NCI-H187 (cell line): ENCODE measurements at places on chromosomes 4 and X.
A peak's percentile ranks its signal among the peaks of the same experiment; 100 is the strongest.

DNA sequence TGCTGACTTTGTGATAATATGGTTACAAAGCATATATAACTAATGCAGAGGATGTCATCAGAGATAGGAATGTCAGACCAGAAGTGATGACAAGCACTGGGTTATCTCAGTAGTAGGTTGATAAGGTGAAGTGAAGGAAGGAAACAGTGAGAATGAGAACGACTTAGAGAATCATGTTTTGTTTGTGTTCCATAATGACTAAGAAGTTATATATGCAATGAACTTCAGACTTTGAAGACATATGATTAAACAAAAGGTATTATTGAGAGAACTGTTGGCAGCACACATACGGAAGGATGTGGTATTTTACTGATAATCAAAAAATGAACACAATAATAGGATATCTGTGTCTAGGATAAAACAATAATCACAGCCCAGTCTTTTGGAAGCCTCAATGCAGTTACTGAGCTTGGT, 18.3 kb upstream of the HHIP start:
- DNase-seq = no peak

DNA sequence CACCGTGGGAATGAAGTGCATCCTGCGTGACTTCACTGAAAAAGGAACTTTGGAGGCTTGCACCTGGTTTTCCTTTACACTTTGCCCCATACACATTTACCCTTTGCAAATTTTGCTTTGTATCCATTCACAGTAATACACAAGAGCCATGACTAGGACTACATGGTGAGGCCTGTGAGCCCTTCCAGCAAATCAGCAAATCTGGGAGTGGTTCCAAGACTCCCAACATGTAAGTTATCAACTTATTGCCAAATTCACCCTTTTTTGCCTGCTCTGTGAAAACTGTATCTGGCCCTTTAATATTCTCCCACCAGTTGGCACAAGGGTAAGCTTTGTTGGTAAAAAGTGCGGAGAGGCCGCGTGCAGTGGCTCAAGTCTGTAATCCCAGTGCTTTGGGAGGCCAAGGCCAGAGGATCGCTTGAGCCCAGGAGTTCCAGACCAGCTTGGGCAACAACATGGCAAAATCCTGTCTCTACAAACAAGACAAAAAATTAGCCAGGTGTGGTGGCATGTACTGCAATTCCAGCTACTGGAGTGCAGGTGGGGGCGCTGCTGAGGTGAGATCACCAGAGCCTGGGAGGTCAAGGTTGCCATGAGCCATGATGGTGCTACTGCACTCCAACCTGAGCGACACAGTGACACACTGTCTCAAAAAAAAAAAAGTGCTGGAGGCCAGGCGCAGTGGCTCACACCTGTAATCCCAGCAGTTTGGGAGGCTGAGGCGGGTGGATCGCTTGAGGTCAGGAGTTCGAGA, 5.0 kb downstream of the PRMT9 start:
- no peak for DNase-seq

- DNase-seq = no peak
These were observed 1.5 kb upstream of the MSMO1 start for GRCh38 chr4:165325732-165326512.

- DNase-seq = no peak
These were observed 851.6 kb downstream of the CENPC start for GRCh38 chr4:66693694-66694093.

DNA sequence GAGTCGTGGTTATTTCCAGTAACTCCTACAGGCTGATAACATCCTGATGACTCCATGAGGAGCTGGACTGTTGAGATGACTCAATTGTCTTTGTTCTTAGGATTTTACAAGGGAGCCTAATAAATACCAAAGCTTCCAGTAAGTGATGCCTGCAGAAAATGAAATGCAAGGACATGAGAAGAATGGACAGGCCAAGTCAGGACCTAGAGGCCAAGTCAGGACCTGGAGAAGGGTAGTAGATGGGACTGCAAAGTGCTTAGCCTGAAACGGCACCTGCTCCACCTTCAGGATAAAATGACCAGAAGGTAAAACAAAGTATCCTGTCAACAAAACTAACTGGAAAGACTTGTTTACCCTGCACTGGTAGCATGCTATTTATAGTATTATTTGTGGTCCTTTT, 6.4 kb upstream of the SLC10A6 start:
- no peak for DNase-seq

DNA sequence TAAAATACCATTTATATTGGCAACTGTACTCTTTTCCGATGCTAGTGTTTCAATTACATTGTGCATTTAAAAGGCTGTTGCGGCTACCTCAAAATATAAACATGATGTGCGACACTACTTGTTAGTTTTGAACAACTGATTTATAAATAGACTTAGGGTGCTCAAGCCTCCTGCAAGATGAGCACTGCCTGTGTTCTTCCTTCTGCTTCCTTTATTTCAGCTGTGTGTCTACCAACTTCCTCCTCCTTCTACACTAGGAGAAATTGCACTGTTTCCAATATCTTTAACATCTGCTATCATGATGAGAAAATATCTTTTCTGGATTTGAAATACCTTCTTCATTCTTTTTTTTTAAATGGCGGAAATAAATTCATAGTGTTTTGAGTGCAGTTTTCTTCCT, 24.0 kb downstream of the TET2 start:
- no peak for DNase-seq

GRCh38 chr4:27624749-27625148, 764.1 kb downstream of the STIM2 start:
- no peak for DNase-seq

DNA sequence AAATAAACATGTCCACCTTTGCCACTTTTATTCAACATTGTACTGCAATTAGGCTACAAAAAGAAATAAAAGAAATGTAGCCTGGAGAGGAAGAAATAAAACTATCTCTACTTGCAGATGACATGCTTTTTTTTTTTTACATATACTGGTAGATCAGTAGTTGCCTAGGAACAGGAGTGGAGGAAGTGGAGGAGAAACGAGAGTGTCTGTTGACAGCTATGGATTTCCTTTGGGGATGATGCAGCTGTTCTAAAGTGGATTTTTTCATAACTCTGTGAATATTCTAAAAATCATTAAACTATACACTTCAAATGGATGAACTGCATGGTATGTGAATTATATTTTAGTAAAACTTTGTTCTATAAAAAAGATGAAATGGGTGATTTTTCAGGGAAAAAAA, 116.4 kb downstream of the ANAPC4 start:
- no peak for DNase-seq

GRCh38 chrX:97402903-97403302, 519.2 kb downstream of the RPA4 start:
- DNase-seq = no peak

DNA sequence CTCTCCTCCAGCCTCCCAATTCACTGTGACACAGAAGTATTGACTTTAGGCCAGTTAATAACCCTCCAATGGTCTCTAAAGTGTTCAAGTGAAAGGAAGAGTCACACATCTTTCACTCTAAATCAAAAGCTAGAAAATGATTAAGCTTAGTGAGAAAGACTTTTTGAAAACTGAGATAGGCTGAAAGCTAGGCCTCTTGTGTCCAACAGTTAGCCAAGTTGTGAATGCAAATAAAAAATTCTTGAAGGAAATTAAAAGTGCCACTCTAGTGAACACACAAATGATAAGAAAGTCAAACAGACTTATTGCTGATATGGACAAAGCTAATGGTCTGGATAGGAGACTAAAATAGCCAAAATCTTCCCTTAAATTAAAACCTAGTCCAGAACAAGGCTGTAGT, 687.2 kb downstream of the TRIML1 start:
- no peak for DNase-seq

GRCh38 chr4:128974136-128974581, 119.2 kb downstream of the SCLT1 start:
- DNase-seq = no peak

DNA sequence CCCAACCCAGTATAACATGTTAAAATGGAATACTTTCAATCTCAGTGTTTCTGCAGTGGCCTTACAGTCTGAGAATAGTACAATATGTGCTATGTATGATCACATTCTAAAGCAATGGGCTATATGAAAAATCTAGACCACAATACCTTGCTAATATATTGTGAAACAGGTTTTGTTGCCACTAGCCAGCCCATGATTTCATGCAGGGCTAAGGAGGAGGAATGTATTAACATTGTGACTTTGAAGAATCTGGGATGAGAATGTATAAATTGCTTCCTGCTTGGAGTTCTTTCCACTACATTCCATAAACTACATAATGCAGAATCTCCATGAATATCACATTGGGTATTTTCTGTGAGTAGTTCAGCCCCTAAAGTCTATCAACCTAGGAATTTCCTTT, 935.4 kb upstream of the GRIA3 start:
- no peak for DNase-seq

DNA sequence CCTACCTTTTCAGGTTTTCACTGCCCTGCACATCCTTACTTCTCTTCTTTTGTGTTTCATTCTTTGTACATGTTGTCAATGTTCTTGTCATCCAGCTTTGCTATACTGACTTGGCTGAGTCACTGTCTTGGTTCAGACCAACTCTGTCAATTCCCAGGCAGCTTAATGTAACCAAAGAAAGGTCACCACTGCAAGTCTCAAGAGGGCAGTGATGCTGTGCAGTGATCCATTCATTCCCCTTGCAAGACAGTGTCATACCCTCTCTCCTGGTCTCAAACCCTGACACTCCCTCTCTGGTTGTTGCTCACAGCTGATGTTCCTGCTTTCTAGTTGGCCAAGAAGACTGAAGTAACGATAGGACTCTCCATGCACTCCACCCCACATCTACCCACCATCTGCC, 17.5 kb downstream of the RAB39B start:
- no peak for DNase-seq

DNA sequence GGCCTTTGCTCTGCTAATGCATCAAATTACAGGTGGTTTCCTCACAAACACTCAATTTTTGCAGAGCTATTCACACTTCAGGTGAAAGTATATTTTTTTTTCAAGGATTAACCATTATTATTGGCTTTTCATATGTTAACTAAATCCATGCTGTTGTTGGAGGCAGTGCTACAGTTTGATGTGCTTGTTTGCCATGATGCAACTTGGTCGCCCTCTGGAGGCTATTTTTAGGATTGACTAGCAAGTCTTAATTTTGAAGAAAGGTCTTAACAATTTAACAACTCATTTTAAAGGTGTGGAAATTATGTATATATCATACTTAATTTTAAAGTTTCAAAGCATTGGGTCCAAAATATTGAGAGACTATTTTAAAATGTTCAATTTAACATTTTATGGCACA, 168.8 kb upstream of the FAM47A start:
- no peak for DNase-seq

DNA sequence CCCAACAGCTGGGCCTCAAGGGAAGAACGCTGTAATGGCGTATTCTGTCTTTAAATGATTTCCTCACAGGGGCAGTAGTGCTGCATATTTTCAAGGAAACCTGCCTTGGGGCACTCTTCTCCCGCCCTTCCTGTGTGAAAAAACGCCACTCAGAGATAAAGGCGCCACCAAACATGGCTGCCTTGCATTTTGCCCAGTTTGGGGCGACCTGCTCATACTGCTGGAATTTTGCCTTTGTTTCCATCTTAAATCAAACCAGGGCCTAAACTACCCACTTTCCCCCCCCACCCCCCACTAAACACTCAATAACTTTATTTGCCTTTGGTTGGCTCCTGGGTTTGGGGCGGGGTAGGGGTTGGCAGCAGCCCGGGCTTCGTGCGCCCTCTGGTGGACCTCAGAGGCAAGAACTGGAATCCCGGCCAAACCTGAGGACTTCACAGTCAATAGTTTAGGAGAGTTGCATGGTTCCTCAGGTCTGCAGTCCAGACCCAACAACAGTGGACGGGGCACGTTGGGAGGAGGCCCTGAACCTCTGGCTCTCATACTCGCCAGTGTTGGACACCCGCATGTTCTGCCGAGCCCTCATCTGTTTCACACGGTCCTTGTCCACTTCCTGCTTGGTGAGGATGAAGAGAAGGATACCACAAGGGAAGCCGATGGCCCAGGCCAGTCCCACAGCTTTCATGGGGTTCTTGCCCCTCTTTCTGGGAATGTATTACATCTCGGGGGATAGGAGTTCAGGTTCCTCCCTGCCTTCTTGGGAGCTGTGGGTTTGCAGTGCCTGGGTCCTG, 220.1 kb upstream of the STK26 start:
- DNase-seq = peak; percentile 67

DNA sequence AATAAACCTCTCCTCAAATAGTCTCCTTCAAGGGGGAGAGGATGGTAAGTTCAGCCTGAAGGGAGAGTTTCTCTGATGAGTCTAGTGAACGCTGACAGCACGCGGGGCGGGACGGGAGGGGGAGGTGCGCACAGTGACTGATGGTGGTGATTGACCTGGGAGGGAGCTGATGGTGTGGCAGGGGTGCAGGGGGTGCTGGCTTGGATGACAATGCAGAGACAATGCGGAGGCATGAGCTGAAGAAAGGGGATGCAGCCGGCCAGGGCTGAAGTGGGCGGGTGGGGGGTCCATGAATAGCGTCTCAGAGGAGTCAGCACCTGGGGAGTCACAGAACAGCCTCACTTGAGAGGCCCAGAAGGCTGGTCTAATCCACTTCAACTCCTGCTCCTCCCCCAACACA, 142.5 kb upstream of the PJA1 start:
- no peak for DNase-seq

DNA sequence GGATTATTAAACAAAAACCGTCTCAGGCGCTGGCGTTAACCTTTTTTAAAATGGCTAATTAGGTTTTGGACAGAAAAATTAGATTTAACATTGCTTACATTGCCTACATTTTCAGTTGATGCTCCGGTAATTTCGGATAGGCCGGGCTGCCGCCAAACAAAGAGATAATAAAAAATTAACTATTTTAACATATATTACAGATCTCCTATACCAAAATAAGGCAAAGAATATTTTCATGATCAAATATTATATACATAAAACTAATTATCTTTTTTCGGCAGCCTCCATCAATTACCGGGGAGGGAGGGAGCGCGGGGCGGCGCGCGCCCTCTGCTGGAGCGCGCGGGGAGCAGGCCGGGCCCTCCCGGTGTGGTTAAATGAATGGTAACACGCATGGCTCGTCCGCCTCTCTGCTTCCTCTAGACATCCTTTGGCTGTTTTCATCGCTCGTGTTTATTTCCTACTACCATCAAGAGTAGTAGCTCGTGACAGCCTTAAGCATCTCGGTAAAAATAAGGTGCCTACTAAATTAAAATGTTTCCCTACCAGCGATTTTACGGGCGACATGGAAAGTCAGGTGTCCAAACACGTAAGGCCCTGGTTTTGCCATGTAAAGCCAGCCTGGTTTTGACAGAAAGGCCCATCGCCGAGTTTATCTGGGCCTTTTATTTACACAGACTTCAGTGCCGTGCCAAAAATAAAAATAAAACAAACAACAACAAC, 52.4 kb upstream of the TMEM33 start:
- DNase-seq = peak; percentile 46

DNA sequence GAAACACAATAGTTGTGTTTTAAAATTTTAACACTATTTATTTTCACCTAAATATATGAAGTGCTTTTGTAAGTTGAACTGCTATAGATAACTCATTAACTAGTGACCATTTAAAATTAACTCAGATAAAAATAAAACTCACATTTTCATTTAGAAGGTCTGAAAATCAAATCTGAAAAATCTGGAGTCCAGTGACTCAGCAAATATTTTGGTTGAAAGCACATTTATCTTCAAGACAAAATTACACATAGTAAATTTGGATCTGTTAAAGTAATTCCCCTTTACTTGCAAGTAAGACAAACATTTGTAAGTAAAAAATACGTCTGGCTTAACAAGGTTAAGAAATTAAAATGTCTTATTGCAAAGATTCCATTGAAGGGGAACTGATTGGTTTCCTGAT, 589.1 kb downstream of the TRIML1 start:
- no peak for DNase-seq
